ENCODE measurements at places on chromosomes 12 and 14.

GRCh38 chr12:1830981-1831963 lies 10.9 kb downstream of the LRTM2 start:
- no peak for DNase-seq

GRCh38 chr14:69183735-69184134 lies 7.6 kb upstream of the EXD2 start:
- no peak for DNase-seq

GRCh38 chr14:68513838-68514607 lies 278.8 kb downstream of the ZFP36L1 start:
- DNase-seq: no peak

DNA sequence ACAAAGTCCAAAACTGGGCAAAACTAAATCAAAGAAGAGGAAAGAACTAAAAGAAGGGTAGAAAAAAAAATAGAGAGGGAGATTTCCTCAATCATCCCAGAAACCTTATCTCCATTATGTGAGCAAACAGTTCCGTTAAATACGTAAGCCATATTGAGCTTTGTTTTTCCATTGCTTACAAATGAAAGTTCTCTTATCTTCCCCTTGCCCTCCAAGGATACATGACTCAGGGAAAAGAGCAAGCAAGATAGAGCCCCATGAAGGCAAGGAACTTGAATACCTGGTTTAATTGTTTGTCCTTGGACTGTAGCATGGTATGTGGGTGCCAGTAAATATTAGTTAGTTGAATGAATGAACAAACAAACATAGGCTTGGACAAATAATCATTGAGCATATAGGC lies 126.8 kb upstream of the USP15 start:
- no peak for DNase-seq

GRCh38 chr12:120573560-120573959 lies 7.6 kb downstream of the POP5 start:
- no peak for DNase-seq

DNA sequence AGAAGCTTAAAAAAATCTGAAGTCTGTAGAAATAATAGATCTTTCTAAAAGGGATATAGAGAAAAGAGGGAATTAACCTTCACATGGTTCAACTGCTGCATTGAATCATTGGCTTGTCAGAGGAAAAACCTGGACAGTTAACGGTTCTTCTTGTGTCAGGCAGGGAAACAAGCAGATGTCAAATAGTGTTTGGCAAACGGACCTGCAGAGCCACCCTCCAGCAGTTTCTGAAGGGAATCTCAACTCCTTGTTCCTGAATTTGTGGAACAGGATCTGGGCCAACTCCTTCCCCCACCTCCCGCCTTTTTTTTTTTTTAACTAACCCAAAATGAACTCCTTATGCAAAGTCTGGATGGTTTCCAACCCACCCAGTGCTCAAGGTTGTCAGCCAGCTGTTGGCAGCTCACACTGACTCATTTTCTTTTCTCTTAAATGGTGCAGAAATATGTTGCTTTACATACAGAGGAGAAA lies 187.3 kb downstream of the CAND1 start:
- no peak for DNase-seq

GRCh38 chr12:58701536-58701935 lies 218.8 kb downstream of the LRIG3 start:
- DNase-seq: no peak

- DNase-seq: no peak
Measured at GRCh38 chr14:49191380-49191779, 394.8 kb downstream of the RPS29 start.

GRCh38 chr12:5498076-5498475 lies 66.2 kb downstream of the NTF3 start:
- DNase-seq: no peak

DNA sequence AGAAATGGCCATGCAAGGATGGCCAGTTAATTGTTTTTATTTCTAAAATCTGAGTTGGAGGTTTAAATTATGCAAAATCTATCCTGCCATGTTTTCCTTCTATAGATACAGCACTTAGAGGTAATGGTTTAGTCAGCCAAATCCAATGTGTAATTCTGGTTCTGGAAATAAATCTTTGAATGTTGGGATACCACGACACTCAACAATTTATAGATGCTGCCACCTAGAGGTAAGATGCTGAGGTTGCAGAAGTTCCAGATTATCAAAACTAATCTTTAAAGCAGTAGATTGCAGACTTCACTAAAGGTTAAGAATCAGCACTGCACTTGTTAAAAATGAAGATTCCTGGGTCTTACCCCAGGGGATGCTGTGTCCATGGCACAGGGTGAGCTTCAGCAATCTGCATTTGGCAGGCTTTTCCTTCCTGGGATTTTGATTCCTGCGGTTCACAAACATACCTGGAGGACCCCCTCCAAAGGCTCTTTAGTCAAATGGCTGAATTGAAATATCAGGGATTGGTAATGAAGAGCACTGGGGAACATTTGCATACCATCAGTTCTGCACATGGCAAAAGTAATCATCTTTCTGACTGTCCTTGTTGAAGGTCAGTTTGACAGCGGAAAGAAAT lies 53.4 kb upstream of the ANO4 start:
- no peak for DNase-seq

GRCh38 chr12:68280240-68280639 lies 26.8 kb upstream of the IL22 start:
- no peak for DNase-seq

- no peak for DNase-seq
Measured at GRCh38 chr14:45699471-45699870, 446.5 kb upstream of the MIS18BP1 start.

DNA sequence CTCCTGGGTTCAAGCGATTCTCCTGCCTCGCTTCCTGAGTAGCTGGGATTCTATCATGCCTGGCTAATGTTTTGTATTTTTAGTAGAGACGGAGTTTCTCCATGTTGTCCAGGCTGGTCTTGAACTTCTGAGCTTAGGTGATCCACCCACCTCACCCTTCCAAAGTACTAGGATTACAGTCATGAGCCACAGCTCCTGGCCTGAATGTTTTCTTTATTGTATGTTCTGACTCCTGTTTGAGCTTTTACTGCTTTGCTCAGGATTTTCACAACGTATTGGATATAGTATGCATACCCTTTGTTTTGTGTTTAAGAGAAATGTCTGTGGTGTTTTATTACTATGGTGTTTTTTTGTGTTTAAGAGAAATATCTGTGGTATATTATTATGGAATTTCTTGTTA lies 37.2 kb downstream of the ATF7IP start:
- no peak for DNase-seq

- no peak for DNase-seq
Measured at GRCh38 chr12:59763835-59764234, 168.0 kb downstream of the SLC16A7 start.

GRCh38 chr14:29908652-29909577 lies 18.7 kb downstream of the PRKD1 start:
- no peak for DNase-seq

DNA sequence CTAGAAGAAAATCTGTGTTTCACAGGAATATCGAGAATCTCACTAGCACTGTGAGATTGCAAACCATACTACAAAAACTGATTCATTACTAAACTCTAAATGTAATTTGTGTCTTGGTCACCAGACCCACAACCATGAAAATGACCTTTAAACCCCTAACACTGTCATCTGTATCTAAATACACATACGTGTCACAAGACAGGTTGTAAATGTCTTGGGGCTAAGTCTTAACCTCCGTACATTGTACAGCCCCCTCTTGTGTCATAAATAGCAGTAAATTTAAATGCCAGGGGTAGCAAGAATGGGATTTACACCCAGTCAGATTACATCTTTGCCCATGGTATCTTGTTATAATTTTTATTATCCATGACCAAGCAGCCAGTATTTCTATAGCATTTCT lies 117.3 kb downstream of the GPR135 start:
- no peak for DNase-seq

GRCh38 chr14:99736603-99737371 lies 52.7 kb downstream of the CYP46A1 start:
- no peak for DNase-seq

- no peak for DNase-seq
Measured at GRCh38 chr14:80523518-80524117, 312.3 kb upstream of the DIO2 start.

DNA sequence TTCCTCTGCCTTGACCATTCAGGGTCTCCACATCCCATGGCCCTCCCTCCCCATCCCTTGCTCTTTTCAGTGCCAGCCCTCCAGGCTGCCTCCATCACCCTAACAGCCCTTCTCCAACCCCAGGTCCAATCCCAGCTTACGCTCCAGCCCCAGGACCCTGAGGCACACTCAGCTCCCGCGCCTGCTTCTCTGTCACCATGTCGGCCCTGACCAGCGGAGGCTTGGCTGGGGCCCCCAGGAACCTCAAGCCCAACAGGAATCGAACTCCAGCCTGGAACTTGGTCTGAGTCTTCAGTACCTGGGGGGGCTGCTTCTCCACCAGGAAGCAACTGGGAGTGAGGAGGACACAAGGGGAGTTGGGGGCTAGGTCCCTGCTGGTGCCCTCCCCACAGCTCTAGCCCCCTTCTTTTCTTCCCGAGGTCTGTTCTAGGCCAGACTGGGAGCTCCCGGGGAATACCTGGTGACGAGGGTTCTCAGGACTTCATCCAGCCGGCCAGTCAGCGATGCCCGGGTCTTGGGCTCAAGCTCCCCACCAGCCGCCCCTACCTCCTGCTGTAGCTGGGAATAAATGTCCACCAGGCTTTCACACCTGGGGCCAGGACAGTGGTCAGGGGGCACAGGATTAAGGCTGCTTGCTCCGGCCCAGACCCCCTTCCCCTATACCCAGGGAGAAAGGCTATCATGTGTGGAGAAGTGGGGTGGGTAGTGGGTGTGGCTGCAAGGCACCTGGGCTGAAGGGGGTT lies 6.0 kb downstream of the STAT6 start:
- no peak for DNase-seq

Measured in stimulated activated CD8-positive, alpha-beta memory T cell treated with anti-CD3 and anti-CD28 coated beads, Interleukin-4, amount 100 ng/mL, for 1 hour (primary cell).